ENCODE measurements at places on chromosomes 1 and 21.

DNA sequence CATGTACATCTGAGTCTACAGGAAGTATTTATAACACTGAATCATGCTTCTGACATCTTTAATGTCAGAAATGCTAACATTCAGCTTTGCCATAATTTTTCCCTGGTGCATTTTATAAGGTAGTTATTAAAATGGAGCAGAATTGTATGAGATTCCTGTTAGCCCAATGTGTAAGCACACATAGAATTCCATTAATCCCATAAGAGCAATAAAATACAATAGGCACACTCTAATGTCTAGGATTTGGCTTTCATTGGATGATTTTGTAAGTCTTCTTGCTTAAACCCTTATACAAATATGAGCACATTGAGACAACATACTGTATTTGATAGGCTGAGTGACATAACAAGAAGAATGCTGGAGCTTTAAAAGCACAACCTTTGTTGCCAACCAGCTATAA lies 256.4 kb downstream of the HMCN1 start:
- no peak for DNase-seq

DNA sequence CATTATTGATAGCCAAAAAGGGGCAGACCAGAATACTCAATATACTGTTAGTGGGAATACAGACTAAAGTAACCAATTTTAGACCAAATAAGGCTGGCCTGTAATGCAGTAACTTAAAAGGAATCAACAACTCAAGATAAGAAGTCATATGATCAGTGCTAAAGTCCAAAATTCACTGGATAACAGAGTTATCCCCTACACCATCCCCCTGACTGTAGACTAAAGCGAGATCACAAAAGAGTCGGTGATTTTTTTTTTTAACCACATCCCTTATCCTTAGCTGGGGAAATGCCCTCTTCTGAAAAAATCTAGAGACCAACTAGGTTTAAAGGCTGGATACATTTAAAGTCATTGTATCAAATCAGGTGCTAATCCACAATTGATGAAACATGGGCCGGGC lies 7.7 kb downstream of the UBR4 start:
- no peak for DNase-seq

DNA sequence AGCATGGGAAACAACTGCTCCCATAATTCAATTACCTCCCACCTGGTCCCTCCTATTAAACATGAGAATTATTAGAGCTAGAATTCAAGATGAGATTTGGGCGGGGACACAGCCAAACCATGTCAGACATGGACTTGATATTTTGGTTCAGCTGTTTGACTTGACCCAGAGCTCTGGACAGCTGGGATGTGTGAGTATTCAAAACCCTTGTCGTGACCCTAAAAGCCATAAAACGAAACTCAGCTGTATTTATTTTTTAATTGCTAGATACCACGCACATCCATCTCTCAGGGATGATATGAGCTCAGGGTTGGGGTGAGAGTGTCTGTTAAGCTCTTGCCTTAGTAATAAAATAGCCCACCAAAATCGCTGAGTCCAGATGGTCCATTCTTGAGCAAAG lies 45.4 kb downstream of the RCSD1 start:
- DNase-seq = no peak

GRCh38 chr1:182248721-182249120 lies 142.9 kb downstream of the GLUL start:
- DNase-seq = no peak

DNA sequence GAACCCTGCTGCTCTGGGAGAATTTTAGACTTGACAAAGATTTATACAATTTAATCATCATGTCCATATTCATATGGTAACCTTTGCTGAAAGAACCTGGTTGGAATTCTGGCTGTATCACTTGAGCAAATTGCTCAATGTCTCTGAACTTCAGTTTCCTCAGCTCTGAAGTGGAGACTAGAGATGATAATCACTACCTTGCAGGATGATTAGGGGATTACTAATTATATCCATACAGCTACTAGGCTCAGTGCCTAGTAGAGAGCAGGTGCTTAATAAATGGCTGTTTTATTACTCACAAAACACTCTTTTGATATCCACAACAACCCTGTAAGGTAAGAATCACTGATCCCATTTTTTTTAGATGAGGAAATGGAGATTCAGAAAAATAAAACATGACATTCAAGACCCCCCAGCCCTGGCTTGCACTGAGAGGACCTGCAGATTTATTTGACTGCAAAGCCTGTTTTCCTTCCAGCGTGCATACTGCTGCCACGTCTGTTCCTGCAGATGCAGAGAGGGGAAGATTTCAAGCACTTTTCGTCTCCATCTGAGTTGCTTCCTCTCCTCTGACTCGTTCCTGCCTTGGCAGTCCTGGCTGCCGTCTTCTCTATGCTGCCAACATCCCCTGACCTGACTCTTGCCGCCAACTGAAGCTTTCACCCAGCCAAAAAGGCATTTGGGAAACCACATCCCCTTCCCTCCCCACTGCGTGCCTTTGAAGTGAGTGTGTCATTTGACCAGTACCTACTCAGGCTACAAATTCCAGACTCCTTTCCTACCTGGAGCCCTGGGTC lies 203.0 kb downstream of the PLPP3 start:
- no peak for DNase-seq

DNA sequence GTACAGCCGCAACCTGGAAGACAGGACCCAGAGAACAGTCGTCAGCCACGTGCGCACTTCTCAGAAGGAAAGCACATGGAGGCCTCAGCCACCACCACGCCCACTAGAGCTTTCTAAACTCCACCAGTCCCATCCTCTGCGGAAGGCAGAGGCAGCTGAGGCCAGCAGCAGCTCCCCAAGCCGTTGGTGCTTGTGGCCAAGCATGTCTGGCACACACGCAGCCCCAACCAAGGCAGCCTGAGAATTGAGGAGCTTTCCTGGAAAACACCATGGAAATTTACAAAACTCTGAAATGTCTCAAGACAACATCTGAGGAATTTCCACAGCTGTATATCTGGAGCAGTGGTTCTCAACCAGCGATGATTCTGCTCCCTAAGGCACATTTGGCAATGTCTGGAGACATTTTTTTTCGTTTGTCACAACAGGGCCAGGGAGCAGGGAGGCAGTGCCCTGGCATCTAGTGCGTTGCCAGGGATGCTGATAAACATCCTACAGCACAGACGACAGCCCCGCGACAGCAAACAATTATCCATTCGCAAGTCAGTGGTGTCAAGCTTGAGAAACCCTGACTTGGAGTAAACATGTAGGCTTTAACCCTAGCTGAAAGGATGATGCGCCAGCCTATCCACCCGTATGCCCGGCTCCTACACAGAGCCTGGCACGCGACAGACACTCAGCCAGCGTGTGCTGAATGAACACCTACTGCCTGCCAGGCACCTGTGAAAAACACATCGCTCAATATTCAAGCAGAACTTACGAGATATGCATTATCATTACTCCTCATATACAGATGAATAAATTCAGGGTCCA lies 24.7 kb downstream of the NPHP4 start:
- no peak for DNase-seq

GRCh38 chr21:38120984-38121855 lies 135.6 kb upstream of the KCNJ15 start:
- no peak for DNase-seq

DNA sequence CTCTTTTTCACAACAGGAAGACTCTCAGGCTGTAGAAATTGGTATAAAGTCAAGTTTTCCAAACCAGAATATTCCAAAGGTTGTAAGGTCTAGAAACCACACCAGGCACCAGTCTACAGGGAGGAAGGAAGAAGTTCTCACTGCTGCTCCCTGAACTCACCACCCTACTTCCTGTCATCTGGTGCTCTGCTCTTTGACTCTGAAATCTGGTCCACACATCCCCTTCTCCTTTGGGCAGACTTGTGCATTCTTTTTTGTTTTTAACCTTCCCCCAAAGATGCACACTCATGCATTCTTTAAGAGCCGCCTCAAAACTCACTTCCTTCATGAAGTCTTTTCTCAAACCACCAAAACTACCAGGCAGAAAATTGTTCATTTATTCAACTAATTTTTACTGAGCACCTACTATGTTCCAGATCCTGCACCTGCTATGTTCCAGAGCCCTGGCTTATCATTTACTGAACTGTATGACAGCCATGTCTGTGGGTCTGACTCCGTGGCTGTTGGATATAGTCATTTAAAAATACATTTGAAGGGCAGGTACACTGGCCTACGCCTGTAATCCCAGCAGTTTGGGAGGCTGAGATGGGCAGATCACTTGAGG lies 30.1 kb upstream of the EPS15 start:
- no peak for DNase-seq

DNA sequence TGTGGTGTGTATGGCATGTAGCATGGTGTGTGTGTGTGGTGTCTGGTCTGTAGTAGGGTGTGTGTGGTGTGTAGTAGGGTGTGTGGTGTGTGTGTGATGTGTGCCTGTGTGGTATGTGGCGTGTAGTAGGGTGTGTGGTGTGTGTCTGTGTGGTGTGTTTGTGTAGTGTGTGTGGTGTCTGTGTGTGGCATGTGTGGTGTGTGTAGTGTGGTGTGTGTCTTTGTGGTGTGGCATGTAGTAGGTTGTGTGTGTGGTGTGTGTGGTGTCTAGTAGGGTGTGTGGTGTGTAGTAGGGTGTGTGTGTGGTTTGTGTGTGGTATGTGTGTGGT lies 85.5 kb downstream of the SYT2 start:
- DNase-seq = no peak

DNA sequence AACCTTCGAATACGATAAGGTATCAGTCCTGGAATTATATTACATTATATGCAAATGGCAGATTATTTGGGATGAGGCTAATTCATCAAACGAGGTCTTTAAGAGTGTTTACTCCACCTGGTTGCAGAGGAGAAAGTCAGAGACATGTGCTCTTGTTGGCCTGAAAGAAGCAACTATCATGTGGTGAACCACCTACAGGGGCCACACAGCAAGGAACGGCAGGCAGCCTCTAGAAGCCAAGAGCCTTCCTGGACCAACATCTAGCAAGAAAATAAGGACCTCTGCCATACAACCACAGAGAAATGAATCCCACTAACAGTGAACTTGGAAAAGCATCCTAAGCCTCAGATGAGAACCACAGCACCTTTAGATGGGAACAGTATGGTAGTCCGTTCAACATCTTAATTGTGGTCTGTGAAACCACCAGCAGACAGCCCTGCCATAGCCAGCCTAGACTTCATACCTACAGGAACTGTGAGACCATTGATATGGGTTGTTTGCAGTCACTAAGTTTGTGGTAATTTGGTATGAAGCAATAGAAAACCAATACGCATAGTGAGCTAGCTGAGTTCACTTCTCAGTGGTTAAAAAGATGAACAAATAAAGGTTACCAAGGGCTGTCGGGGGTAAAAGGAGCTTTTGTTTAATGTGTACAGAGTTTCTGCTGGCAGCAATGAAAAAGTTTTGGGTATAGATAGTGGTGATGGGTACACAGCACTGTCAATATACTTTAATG lies 345.7 kb upstream of the RUNX1 start:
- no peak for DNase-seq

DNA sequence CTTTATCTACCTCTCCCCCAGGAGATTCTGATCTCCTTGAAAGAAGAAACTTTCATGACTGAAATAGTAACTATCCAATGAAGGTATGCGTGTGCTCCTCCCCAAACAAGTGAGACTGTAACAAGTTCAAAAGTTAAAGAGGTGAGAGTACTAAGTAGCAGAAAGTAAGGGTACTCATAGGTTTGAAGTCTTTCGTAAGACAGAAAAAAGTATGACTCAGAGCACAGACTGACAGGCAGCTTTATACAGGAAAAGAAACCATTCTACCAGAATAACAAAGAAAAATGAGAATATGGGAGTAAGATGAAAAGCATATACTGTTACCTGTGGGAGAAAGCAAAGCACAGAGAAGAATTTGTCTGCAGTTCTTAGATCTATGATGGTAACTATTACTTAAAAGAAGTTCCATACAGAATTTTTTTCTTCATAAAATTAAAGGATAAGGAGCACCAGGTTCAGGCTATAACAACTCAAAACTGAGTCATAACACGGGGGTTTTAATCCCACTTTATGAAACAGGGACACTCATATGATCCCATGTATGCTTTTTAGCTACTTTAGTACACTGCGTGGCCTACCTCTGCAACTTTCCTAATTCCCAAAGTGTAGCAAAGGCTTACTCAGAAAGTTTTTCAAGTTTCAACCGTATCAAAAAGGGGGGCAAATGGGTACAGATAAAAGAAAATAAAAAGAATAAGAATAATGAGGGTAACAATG lies 52.0 kb downstream of the FOXJ3 start:
- no peak for DNase-seq

DNA sequence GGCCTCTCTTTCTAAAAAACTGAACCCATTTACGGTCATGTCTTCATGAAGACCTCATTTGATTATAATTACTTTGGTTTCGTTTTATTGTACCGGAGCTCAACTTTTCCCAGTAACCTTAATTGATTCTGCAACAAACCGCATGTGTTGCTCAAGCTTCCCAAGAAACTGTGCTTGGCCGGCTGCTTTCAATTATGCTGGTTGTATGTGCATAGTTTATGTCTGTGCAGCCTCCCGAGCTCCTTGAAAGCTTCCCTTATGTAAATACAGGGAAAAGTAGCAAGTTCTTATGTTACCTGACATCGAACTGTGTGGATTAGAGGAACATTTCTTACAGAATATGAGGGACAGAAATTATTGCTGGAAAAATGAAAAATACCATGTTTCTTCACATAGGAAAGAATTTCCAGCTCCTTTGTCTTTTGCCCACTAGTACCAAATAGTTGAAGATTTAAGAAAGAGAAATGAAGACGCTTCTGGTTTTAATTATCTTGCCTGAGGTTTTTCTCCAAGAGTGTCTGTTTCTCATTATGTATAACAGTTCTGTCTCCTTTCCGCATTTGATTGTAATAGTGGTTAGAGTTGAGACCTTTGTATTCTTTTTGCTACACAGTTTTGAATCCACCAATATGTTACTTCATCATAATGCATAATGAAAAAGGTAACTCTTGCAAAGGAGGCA lies 2.1 kb downstream of the VCAM1 start:
- no peak for DNase-seq

DNA sequence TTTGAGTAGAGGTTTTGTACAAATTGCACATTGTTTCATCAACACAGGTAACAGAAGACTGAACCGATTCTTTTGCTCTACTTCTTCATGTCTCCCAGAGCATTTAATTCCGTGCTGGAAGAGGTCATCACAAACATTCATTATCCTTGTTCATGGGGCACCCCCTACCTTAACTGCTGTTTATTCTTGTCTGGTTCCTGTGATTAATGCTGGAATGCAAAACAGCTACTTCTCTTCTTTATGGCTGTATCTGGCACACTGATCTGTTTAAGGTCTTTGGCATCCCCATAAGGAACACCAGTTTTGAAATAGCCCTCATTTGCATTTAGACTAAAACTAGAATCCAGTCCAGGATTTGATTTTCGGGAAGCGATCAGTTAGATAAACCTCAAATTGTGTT lies 42.2 kb downstream of the NTNG1 start:
- DNase-seq = no peak

GRCh38 chr1:197435224-197435623 lies 167.2 kb downstream of the CRB1 start:
- no peak for DNase-seq

All from activated CD4-positive, alpha-beta T cell treated with anti-CD3 and anti-CD28 coated beads, Interleukin-2, amount 50 U/mL, for 1 hour (primary cell).